MV-4-11 (cell line): ENCODE measurements at places on chromosomes 3 and 15.

DNA sequence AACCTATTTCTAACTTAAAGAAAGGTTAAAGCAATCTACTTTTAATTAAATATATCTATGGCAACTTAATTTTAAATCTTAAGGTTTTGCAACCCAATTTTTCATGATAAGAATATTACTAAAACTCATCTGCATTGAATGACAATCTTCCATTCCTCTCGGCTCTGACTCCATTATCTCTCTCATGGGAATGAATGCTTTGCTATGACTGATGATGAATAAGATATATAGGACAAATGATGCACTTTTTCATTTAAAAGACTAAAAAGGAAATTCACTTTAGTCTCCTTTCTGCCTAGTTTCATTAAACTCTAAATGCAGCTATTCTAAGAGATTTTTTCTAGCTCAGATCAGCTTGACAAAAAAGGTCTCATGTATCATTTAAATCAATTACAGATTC, 68.7 kb downstream of the GBE1 start:
- DNase-seq: no peak

GRCh38 chr3:158727206-158728060, 4.8 kb downstream of the RARRES1 start:
- DNase-seq: peak; percentile 71

GRCh38 chr3:187702507-187703033, at the start of gene RTP2:
Gene RTP2 (minus strand): TSS chr3:187702557. CDS start chr3:187702128, 429 bp downstream.
- DNase-seq: no peak

GRCh38 chr15:65189102-65189740, 4.1 kb upstream of the CLPX start:
- peak; percentile 32 for DNase-seq

DNA sequence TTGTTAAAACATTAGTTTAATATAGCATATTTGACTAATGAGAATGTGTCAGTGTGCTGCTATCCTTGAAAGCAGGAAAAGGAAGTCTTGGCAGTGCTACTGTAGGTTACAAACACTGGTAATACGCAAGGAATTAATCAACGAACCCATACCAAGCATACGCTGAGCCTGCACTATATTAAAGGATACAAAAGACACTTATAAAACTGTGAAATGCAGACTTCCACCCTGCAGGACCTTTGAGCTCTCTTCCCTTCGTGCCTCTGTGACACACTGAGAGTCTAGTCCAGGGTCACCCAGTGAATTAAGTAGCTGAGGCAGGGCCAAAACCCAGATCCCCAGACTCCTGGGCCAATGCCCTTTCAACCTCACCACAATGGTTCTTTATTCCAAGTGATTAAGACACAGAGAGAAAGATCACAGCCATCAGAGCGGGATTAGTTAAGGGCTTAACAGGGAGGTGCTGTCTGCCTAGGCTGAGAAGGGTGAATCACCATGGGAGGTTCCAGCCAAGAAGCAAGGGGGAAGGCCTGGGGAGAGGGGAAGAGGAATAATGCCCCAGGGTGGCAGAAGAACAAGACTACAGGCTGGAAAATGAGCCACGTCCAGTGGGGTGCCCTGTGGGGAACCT, 6.8 kb downstream of the ANXA2 start:
- peak; percentile 91 for DNase-seq

DNA sequence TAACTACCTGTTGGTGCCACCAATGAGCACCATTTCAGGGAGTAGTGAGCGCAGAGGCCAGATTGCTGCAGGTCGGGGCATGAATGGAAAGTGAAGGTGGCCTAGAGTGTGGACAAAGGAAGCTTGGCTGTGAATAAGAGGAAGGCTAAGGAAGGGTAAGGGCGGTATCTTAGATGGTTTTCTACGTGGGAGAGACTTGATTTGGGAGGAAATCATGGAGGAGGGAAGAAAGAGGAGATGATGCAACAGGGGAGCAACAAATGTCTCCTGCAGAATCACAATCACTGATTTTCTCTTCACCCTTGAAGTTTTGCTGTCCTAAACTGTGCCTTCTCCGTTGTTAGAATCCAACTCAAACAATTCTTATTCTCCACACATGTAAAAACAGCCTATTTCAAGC, 21.8 kb downstream of the NME9 start:
- DNase-seq: no peak

DNA sequence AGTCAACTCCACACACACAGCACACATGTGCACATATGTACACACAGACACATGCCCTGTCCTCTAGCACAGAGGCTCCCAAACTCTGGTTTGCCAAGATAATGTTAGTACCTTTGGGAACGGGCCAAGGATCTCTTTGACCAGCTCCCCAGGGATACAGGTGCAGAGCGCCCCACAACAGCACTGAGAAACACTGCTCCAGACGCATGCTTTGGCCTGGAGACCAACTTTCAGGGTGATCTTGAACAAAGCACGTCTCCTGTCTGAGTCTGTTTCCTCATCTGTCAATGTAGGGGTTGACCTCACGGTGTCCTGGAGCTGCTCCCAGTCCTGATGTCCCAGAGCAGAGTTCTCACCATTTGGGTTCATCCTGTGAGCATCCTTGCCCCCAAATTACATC, 15.9 kb upstream of the SKOR1 start:
- no peak for DNase-seq
